ENCODE measurements at places on chromosomes 1 and 21.

DNA sequence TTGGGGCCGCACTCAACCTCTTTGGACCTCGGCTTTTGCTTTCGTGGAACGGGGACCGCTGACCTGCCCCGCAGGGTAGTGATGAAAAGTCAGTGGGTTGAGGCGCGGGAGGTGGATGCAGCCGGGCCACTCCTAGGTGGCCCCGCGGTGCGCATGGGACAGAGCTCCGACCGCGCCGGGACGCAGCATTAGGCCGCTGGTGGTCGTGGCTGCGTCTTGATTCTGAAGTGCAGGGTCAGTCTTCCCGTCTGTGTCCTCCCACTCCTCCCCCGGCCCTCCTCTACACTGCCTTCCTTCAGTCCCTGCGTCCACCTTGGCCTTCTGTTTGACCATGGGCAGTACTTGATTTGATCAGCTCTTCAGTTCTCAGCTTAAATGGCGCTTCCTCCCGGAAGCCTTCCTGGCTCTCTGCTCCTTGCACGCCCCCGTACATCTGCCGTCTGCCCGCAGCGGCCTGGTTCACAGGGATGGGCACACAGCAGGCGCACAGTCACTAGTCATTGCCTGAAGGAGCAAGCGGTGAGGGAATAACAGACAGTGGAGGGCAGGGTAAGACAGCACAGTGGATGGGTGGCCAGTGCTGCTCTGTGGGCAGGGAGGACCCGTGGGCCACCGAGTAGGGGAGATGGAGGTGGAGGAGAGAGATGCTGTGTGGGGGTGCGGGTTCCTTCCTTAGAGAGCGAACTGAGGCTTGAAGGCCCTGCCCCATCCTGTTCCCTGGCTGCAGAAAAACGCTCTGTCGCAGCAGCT lies 633 bp downstream of the THEMIS2 start:
- DNase-seq: no peak

DNA sequence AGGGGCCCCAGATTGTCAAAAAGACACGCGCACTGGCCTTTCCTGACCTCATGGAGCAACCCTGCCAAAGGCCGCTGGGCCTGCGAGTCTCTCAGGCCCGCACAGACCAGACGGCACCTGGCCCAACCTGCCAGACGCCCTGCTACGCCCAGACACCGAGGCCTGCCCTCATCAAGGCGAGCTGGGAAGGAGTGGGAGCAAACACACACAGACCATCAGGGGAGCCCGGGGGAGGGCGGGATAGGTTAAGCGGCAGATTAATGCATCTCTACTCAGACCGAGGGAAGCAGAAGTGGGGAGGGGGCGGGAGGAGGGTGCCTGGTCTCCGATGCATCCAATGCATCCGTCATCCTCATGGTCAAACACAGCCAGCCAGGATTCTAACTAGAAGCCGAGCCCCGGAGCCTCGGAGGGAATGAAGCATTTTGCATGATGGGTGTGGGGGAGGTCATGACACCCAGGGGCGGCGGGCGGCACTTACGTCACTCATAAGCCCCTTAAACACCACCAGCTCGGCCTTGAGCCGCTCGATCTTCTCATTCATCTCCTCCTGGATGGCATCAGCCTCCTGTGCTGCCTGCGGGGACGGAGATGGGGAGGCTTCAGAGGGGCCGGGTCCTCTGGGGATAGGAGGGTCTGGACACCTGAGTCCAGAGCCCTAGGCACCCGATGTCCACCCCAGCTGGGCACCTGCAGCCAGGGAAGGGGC lies 17.0 kb upstream of the ALDH4A1 start:
- DNase-seq: no peak

GRCh38 chr1:82421782-82422181 lies 621.0 kb downstream of the ADGRL2 start:
- no peak for DNase-seq

GRCh38 chr1:61053226-61053711 lies 29.1 kb upstream of the NFIA start:
- DNase-seq: no peak

GRCh38 chr1:17348593-17349234 lies 23.3 kb upstream of the PADI6 start:
- DNase-seq: no peak

DNA sequence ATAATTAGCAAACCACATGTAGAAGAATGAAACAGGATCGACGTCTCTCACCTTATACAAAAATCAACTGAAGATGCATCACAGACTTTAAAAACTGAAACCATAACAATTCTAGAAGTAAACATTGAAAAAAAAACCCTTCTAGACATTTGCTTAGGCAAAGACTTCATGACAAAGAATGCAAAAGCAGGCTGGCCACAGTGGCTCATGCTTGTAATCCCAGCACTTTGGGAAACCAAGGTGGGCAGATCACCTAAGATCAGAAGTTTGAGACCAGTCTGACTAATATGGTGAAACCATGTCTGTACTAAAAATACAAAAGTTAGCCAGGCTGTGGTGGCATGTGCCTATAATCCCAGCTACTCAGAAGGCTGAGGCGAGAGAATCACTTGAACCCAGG lies 1351.7 kb downstream of the MRPL39 start:
- no peak for DNase-seq

DNA sequence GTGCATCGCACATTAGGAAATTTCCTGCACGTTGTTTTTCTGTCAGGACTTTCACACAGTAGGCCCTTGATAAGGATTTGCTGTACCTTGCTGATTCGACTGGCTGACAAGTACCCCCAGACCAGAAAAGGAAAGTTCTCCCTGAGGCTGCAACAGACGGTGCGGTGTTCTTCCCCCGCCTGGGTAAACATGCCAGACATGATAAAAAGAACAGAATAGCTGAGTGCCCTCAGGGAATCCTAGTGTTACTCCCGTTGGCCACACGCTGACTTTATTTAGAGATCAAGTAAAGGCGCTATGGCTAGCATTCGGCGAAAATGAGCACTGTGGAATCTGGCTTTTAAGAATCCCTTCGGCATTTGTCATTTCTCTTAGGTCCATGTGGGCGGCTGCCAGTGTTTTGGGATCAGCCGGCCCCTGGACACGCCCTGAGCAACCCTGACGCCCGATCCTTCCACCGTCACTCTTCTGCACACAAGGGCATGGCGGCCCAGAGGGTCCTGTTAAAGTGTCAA lies 607.7 kb downstream of the KIF26B start:
- DNase-seq: no peak

- no peak for DNase-seq
These were observed 16.6 kb downstream of the SYDE2 start for GRCh38 chr1:85184245-85184644.

Data from urothelium cell line (cell line).